Left kidney (tissue), 8 donors: ENCODE measurements at places on chromosomes 7 and 10. TPM values are rescaled to one million over a fixed set of nuclear protein-coding genes. Genes with fewer than 3 reads are reported as not detected.

DNA sequence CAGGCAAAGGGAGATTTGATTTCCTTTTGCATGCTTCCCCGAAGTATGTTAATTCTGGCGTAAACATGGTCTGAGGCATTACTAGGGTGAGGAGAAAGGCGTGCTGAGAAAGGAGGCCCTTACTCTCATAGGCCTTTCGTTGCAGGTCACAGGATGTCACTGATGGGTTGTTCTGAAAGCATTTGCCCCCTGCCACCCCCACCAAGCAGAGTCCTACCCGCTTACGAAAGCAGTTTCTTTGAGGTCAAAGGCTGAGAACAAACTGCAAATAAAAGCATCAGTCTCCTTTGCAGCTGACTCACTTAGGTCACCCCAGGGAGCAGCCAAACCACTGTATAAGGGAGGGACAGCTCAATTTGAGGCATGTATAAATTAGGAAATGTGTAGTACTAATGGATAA is 57.1 kb downstream of the BPGM start:
- DNase-seq = no peak

- DNase-seq = peak; percentile 34
Observed at GRCh38 chr10:125370578-125370977, 210.2 kb upstream of the CTBP2 start.

DNA sequence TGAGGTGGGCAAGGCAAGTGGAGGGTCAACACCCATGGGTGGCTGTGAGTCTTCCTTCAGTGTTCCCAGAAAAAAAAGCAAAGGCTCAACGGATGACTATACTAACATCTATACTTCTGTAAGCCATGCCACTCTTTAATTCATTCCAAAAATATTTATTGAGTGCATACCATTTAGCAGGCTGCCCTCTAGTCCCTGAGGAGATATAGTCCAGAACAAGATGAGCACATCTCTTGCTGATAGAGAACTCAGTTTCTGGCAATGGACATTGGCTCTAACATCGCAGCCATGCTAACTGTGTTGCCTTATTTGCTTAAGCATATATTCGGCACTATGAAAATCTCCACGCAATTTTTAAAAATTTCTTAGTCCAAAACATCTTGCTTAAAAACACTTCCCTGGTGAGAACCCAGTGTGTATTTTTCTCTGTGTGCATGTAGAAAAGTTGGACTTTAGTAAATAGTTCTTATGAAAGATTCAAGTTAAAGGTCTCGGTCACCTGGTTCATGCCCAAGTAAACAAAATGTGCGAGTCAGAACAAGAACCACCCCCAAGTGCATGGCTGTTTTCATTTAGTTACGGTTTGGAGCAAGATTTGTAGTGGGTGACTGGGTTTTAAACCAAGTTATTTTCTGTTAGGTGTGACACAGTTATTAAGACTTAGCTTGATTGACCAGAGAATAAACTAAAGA is 69.8 kb downstream of the MET start:
- DNase-seq = no peak

SDK1 gene
- 7.1 TPM for polyA plus RNA-seq
